ENCODE measurements at places on chromosomes 13 and 19. TPM values are rescaled to one million over a fixed set of nuclear protein-coding genes. Genes with fewer than 3 reads are reported as not detected.

Gene ANKLE1
- 0.96 TPM for total RNA-seq

Gene CRB3
- 1.7 TPM for total RNA-seq

Gene RNF17
- total RNA-seq: not detected

Gene PROSER3
- 18.0 TPM for total RNA-seq

Gene GATAD2A
- 27.8 TPM for total RNA-seq

Gene GJB6
- not detected for total RNA-seq

Gene FUT2
- total RNA-seq: not detected

Gene MIA
- total RNA-seq: 1.8 TPM

Gene ZNF841
- total RNA-seq: 4.9 TPM

Gene USHBP1
- total RNA-seq: not detected

Gene ZNF625
- 10.7 TPM for total RNA-seq

Gene PNMA8A
- 1.1 TPM for total RNA-seq

Gene THSD1
- 3.9 TPM for total RNA-seq

Gene GNG7
- not detected for total RNA-seq
